ENCODE measurements at places on chromosomes 13 and 19. TPM values are rescaled to one million over a fixed set of nuclear protein-coding genes. Genes with fewer than 3 reads are reported as not detected.

The BCAM gene
- total RNA-seq, result 116 TPM

The CASP14 gene
- total RNA-seq, result not detected

- no peaks in the 10 kb centered on the region for H3K27me3 ChIP-seq
- H3K27ac ChIP-seq, result no peak overlapping the region
- DNase-seq, result no peak
- H3K36me3 ChIP-seq, result peaks cover 11% of the 10 kb centered on the region
Measured at GRCh38 chr19:40366697-40367561, 18.4 kb downstream of the PLD3 start.

- H3K4me1 ChIP-seq, result no peaks in the 10 kb centered on the region
- H3K36me3 ChIP-seq, result no peaks in the 10 kb centered on the region
- no peaks in the 10 kb centered on the region for H3K27me3 ChIP-seq
- no peak overlapping the region for H3K27ac ChIP-seq
- H3K4me3 ChIP-seq, result no peak overlapping the region
- no peak for DNase-seq
Measured at GRCh38 chr13:75123428-75123827, 358.5 kb downstream of the TBC1D4 start.

Measured in SJSA1 (cell line).